ENCODE measurements at places on chromosomes 3 and 15.
A peak's percentile ranks its signal among the peaks of the same experiment; 100 is the strongest.

DNA sequence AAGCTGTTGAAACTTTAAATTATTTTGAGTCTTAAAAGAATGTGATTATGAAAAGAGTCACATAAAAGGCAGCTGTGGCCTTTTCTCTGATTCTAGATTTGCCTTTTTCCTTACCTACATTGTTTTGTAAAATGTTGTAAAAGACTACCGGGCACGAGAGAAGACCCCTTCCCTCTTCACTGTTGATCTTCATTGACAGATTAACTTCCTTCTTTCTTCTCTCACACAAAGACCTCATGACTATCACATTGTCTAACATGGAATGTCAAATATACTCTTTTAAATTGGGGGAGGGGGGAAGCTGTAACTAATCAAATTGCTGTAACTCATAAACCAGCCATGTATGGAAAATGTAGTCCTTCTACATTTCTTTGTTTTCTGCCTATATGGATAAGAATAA lies 68.3 kb downstream of the OCA2 start:
- DNase-seq: no peak

GRCh38 chr3:76107935-76108570 lies 322.7 kb upstream of the ZNF717 start:
- peak; percentile 26 for DNase-seq

- DNase-seq: no peak
Observed at GRCh38 chr3:29502771-29503170, 221.9 kb downstream of the RBMS3 start.

GRCh38 chr3:198113206-198114053 lies 153.4 kb downstream of the LMLN start:
- DNase-seq: no peak

- no peak for DNase-seq
Observed at GRCh38 chr15:66875588-66876420, 173.8 kb downstream of the SMAD6 start.

GRCh38 chr3:35078780-35079179 lies 560.5 kb upstream of the ARPP21 start:
- DNase-seq: no peak

All from NCI-H524 (cell line).